Activated B cell treated with CpG ODN at 0.5 μM for 24 hours (primary cell): ENCODE measurements at places on chromosomes 2 and 18. TPM values are rescaled to one million over a fixed set of nuclear protein-coding genes. Genes with fewer than 3 reads are reported as not detected.
A peak's percentile ranks its signal among the peaks of the same experiment; 100 is the strongest.

DNA sequence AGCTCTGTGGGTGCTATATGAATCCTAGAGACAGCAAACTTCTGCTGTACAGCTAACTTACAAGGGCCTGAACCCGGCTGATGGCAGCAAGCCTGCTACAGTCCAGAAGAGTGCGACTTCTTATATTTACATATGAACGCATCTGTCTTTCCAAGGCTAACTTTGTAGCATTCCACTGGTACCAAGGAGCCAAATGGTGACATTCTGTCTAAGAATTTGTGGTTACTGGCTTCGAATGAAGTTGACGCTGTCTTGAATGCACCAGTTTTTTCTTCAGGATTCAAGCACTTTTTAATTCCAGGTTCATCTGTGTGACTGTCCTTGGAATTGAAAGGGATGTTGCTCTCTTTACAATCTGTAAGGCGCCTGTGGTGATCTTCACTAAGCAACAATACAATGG, 42.4 kb downstream of the THUMPD2 start:
- H3K36me3 ChIP-seq: peaks cover 69% of the 10 kb centered on the region
- no peaks in the 10 kb centered on the region for H3K4me1 ChIP-seq
- no peak for DNase-seq
- no peak overlapping the region for H3K4me3 ChIP-seq
- H3K27me3 ChIP-seq: no peaks in the 10 kb centered on the region
- no peak overlapping the region for H3K27ac ChIP-seq

- H3K4me3 ChIP-seq: no peak overlapping the region
- no peak overlapping the region for H3K27ac ChIP-seq
- H3K36me3 ChIP-seq: no peaks in the 10 kb centered on the region
- DNase-seq: no peak
- H3K27me3 ChIP-seq: peaks cover 15% of the 10 kb centered on the region
These were observed 120.5 kb downstream of the ATL2 start for GRCh38 chr2:38256610-38257009.

DNA sequence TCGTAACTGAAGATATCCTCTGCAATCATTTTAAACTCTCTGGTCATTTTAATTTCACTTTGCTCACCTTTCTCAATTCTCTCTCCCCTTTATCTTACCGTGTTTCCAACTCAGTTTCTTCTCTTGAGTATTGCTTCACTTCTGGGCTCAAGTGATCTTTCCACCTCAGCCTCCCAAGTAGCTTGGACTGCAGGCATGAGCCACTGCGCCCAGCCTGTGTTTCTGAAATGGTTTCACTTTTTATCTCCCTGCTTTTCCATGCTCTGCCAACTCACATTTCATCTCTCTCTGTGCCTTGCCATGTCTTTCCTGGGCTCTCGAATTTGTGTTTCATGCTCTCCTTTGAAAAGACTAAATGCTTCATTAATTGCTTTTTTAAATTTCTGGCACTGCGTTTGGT, 30.5 kb upstream of the TMEM131 start:
- no peak for DNase-seq
- no peaks in the 10 kb centered on the region for H3K27me3 ChIP-seq
- H3K4me1 ChIP-seq: peaks cover 75% of the 10 kb centered on the region

- H3K4me1 ChIP-seq: peaks cover 16% of the 10 kb centered on the region
- H3K4me3 ChIP-seq: no peak overlapping the region
- no peak for DNase-seq
- no peaks in the 10 kb centered on the region for H3K36me3 ChIP-seq
- H3K27ac ChIP-seq: peak overlapping the region; percentile 41
- H3K27me3 ChIP-seq: no peaks in the 10 kb centered on the region
These were observed 141.6 kb downstream of the RTP5 start for GRCh38 chr2:242011167-242011513.

- peaks cover 7% of the 10 kb centered on the region for H3K27me3 ChIP-seq
- no peak overlapping the region for H3K4me3 ChIP-seq
- no peaks in the 10 kb centered on the region for H3K4me1 ChIP-seq
- DNase-seq: no peak
These were observed 34.4 kb upstream of the BZW1 start for GRCh38 chr2:200777275-200777674.

DNA sequence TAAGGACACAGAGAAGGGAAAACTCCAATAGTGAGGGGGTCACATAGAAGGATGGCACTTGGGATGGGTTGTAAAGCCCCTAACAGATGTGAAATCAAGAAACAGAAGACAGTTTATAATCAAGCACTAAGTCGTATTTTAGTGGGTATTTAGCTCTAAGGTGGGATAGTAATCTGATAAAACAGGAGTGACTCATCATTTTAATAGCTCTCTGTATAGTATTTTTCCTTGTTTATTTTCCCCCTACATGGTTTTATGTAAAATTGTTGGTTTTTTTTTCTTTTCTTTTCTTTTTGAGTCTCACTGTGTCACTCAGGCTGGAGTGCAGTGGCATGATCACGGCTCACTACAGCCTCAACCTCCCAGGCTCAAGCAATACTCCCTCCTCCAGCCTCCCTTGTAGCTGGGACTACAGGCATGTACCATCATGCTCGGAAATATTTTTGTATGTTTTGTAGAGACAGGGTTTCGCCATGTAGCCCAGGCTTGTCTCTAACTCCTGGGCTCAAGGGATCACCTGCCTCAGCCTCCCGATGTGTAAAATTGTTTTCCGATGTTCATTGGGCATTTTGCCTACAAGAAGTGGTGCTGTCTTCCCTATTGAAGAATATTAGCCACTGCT, 142.6 kb upstream of the SERPINE2 start:
- no peaks in the 10 kb centered on the region for H3K4me1 ChIP-seq
- no peaks in the 10 kb centered on the region for H3K36me3 ChIP-seq
- no peak overlapping the region for H3K4me3 ChIP-seq
- no peak for DNase-seq
- peaks cover 10% of the 10 kb centered on the region for H3K27me3 ChIP-seq
- no peak overlapping the region for H3K27ac ChIP-seq

Gene STAT4
- total RNA-seq: 15.1 and 16.5 TPM in 2 replicates
